ENCODE measurements at places on chromosomes 16 and 17. TPM values are rescaled to one million over a fixed set of nuclear protein-coding genes. Genes with fewer than 3 reads are reported as not detected.

DNA sequence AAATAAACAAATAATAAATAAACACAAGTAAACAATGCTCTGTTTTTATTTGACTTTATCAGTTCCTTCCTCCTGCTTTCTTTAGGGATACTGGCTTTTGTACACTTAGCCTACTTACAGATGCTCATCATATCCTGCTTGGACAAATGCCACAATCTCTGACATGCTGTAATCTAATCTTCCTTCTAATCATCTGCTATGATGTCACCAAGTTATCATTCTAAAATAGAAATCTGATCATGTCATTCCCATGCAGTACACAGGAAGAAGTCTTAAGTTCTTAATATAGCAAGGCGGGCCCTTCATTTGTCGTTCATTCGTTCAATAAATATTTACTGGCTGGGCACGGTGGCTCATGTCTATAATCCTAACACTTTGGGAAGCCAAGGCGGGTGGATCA is 9.1 kb upstream of the UBB start:
- peak; percentile 82 for DNase-seq

DNA sequence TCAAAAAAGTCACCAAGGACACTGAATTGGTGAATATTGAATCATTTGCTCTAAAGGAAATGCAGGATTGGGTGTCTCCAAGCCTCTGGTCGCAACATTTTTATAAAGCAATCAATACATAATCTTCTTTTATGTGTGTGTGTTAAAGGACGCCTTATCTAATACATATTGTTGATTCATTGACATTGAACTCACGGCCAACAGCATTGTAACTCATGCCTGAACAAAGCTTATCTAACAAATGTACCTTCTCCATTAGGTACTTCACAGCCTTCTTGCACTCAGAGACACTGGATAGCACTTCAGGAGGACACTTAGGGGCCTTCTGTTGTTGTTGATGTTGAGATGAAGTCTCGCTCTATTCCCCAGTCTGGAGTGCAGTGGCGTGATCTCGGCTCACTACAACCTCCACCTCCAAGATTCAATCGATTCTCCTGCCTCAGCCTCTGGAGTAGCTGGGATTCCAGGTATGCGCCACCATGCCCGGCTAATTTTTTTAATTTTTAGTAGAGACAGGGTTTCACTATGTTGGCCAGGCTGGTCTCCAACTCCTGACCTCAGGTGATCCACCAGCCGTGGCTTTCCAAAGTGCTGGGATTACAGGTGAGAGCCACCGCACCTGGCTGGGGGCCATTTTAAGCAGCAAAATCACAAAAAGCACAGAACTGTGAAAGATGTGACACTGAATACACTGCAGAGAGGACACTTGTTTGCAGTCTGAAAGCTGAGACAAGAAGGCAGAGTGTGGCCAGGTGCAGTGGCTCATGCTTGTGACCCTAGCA is 13.2 kb upstream of the PDXDC1 start:
- no peak for DNase-seq

GRCh38 chr17:80703142-80703478 is 158.5 kb downstream of the RPTOR start:
- no peak for DNase-seq

DNA sequence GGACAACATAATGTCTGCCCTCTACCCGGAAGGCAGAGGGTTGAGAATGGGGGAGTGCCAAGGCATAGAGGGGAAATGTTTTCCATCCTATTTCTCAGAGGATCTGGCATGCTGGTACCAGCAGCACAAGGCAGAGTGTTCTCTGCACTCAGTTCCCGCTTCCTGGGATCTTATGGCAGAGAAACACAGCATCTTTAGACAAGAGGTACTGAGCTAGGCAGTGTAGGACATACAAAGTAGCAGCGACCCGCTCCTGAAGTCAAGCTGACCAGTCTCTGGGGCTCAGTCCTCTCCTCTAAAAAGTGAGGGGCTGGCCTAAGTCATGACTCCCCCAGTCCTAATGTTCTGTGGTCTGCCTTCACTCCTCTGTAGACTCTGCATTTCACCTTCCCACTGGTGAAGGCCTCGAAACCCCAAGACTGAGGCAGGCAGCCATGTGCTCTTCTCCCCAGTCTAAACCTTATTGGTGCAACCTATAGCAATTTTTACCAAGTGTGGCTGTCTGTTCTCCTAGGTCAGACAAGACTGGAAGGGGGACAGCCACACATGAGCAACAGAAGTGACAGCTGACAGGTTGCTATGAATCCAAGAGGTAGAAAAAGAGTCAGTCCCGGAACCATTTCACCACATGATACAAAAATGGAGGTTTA is 11.3 kb upstream of the TSPOAP1 start:
- no peak for DNase-seq

- DNase-seq: no peak
These were observed 191.0 kb downstream of the PRKCA start for GRCh38 chr17:66493283-66494019.

The MAF gene
- 35.2 TPM for polyA plus RNA-seq

The CA5A gene
- 0.17 TPM for polyA plus RNA-seq

DNA sequence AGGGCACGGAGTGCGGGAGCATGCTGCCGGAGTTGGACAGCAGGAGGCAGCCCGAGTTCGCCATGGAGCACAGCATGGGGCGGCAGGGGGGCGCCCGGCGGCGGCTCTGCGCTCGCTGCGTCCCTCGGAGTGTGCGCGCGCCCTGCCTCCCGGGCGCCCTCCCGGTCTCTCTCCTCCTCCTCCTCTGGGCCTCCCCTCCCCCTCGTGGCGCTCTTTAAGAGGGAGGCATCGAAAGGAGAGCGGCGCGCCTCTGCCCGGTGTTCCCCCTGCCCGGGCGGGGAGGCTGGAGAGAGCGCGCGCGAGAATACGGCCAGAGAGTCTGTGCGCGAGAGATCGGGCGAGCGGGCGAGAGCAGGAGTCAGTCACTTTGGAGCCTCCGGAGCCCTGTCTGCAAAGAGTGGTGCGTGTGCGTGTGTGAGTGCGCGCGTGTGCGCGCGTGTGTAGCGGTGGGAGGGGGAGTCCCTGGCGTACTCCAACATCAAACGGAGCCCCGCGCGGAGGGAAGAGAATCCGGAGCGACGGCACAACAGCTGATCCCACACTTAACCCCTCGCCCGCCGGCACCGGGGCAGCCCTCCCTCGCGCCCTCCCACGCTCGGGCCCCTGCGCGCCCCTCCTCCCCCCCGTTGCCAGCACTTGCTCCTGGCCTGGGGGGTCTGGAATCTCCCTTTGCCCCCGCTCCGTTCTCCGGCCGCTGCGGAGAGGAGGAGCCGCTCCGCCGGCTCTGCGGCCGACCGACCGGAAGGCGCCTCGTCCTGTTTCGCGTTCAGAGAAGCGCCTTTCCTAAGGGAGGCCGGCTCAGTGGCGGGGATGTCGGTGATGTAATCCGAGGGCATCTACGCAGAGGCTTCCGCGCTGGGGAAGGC is 108.9 kb downstream of the ENGASE start:
- DNase-seq: peak; percentile 51

DNA sequence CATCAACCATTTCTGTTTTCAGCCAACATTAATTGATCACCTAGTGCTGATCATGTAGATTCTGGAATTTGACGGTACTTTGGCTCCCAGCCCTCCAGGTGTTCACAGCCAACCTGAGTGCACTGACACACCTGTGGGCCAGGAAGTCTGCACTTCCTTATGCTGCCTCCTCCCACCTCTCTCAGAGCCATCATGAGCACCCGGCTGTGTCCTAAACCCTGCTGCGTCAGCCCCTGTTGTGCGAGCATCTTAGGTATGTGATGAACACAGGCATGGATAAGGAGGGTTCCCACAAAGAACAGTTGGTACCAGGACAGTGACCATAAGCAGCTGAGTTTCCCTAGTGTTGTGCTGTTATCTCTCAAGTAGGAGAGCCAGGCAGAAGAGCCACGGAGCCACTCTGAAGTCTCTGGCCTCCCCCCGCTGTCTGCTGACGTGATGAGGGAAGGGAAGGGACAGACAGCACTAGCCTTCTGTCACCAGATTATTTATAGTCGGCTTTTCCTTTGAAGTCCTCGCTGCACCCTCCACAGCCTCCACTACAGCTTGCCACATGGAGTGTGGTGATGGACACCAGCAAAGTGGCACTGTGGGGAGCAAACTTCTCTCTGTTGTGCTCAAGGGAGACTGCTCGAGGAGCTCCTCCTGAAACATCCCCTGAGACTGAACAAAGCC is 162.8 kb upstream of the ANKFN1 start:
- no peak for DNase-seq

- DNase-seq: no peak
These were observed 453 bp upstream of the WFIKKN1 start for GRCh38 chr16:630249-630814.

The METRNL gene
- polyA plus RNA-seq: 19.3 TPM

DNA sequence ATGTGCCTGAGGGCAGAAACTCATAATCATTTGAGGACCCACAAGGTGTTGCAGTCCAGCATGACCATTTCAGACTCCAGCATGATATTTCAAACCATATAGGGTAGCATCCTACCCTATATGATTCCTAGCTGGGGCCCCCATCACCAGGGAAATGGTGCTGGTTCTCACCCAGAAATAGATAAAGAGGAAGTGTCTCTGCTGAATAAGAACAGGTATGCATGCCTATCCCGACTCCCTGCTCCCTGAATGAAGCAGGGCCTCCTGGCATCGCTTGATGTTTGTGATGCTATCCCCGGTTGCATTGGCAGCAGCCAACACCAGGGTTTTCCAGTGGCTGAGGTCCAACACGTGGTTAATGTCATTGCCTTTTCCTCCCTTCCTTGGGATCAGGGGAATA is 17.1 kb upstream of the HEATR6 start:
- no peak for DNase-seq

DNA sequence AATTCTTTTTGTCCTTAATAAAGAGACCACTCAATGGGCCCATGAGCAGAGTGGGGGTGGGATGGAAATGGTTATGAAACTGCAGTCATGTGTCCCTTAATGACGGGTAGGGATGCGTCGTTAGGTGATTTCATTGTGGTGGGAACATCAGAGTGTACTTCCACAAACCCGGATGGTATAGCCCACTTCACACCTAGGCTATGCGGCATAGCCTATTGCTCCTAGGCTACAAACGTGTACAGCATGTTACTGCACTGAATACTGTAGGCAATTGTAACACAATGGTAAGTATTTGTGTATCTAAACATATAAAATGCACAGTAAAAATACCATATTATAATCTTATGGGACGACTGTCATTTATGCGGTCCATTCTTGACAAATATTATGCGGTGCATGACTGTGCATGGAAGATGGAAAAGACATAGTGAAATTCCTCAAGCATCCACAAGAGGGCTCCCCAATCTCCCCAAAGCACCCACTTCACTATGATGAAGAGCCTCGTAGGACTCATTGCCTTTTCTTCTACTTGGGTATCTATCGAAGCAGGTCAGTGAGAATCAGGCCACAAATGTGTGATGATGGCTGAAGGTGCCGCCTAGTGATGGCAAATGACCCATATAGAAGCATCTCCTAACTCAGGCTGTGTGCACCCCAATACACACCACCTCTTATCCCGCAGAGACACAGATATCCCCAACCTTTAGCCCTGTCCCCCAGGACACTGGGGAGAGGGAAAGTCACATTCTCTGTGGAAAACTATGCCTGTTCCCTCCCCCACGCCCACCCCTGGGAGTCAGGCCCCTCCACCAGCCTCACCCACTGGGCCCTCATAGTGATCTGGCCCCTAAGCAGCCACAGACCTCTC is 43.5 kb downstream of the TBX21 start:
- DNase-seq: no peak

All from muscle of back (tissue), 13 donors.